ENCODE measurements at places on chromosomes 2 and 18. TPM values are rescaled to one million over a fixed set of nuclear protein-coding genes. Genes with fewer than 3 reads are reported as not detected.

The ACOXL gene
- total RNA-seq, result not detected

DNA sequence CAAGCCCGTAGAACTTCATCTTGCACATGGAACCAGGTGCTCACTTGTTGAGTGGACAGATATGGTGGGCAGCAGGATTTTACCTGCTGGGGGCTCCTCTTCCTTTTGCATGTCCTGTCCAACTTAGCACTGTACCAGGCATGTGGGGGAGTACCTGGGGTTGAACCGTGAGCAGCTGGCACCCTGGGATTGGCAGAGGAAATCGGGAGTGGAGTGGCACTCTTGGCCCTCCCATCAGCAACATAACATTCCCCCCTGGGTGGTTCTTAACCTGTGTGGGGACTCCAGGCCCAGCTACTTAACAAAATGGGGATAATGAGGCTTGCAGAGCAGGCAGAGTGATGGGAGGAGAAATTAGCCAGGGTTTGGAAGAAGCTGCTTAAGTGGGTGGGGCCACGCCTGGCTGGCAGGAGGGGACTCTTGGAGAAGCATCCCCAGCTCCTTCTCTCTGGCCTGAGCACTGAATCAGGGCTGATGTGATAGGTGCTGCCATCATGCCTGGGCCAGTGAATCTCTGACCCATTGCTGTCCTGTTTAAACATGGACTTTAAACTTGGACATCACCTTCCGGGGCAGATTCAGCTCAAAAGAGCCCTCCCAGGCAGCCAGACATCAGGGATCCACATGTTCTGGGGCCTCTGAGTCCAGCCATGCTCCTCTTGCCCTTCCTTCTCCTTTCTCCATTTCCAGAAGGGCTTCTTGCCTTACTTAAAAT lies 15.5 kb downstream of the FOSL2 start:
- peak; percentile 29 for DNase-seq

- DNase-seq, result no peak
Observed at GRCh38 chr18:22427822-22428549, 10.3 kb upstream of the CTAGE1 start.

- no peak for DNase-seq
Observed at GRCh38 chr18:77146249-77147080, 13.9 kb upstream of the MBP start.

The NOL4 gene
- total RNA-seq, result 0.67 TPM

GRCh38 chr2:185279999-185280398 lies 458.6 kb upstream of the FSIP2 start:
- DNase-seq, result no peak

DNA sequence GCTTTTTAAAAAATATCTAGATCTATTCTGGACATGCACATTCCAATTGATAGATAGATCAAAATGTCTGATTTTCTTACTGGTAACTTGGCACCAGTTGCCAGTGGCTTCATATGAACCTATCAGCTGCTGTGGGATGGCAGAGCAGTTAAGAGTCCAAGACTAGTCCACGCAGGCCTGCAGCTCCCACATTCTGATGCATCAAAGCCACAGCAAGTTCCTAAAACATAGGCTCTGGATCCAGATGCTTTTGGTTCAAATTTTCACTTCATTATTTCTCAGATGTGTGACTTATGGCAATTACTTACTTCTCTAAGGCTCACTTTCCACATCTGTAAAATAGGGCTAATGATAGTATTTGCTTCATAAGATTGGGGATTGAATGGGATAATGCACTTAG lies 48.0 kb upstream of the CYP1B1 start:
- DNase-seq, result no peak

The AQP12B gene
- total RNA-seq, result not detected

DNA sequence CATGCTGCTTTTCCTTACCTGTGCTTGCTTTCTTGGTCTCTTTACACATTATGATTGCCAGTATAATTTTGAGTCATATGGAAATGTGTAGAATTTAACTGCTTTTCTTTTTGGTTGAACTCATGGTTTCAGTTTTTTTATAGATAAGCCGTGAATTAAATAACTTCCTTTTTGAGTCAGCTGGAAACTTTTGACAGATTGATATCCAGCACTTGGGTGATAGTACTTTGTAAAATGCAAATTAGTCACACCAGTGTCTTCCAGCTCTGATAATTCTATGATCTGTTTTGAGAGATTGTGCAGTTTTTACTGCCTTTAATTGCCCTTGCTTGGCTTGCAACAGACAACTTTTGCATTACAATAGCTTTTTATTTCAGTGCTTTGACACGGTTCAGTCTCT lies 86.4 kb downstream of the NCOA1 start:
- DNase-seq, result no peak

DNA sequence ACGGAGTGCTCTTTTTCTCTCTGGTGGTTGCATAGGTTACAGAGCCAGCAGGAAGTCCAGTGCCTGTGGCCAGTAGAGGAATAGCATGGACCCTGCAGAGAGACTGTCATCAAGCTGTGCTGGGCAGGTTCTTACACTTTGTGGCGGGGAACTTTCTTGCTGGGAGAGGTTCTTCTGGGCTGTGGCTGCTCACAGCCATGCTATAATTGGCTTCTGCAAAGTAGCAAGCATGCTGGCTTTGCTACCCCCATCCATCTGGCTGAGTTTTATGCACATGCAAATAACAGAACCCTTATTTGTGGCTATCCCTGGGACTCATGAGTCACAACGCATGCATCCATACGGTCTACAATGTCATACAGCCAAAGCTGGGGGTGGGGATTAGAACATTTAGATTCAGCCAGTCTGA lies 68.9 kb downstream of the PLCL1 start:
- peak; percentile 76 for DNase-seq

- no peak for DNase-seq
Observed at GRCh38 chr2:189444322-189444721, 3.0 kb downstream of the WDR75 start.

DNA sequence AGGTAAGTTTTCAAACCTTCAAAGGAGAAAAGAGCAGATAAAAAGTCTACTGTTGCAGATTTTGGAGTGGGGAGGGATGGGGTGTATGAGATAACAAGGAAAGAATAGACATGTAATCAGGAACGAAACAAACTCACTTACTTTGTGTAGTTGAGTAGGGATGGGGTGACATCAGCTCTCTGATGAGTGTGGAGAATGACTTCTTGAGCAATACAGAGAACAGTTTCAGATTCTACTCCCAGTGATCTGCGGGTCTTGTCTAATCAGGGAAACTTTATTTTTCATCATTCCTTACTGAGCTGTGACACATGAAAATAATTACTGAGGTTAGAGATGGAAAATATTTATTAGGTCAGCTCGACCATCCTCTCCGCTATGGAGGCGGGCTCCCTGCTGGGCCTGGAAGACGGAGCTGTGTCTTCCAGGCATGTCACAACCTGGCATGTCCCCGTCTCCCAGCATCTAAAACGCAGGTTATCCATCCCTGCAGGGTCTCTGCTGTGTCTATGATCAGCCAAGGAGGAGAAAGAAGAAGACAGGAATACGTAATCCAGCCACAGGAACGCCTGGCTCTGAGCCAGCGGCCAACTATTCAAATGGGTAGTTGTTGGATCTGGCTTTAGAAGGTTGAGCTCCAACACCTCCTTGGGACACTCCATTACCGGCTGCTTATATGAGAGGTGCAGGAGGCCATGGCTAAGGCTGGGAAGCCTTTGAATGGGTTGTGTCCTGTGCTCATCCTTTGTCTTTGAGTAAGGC lies 99.0 kb upstream of the SATB2 start:
- DNase-seq, result no peak

GRCh38 chr2:71688530-71688929 lies 235.2 kb downstream of the DYSF start:
- no peak for DNase-seq

The COL4A3 gene
- total RNA-seq, result 1.6 TPM

The IL36B gene
- total RNA-seq, result not detected

GRCh38 chr2:172461591-172462372 lies 34.4 kb downstream of the ITGA6 start:
- peak; percentile 89 for DNase-seq

DNA sequence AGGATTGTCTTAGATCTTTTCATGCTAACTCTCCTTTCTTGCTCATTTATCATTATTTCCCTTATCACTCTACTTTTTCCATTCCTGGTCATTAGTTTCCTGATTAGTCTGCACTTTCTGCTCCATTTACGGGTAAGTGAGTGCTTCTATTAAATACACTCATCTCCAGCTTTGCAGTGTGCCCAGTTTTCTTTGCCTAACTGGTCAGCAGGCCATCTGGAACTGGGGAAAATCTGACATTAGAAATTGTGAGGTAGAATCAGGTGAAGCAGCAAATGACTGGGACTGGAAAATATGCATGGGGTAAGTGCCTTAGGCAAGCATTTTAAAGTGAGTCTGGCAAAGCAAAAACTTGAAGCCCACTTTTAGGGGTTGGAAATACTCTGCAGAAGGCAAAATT lies 29.2 kb downstream of the G6PC2 start:
- no peak for DNase-seq

The COL3A1 gene
- total RNA-seq, result 180 TPM

DNA sequence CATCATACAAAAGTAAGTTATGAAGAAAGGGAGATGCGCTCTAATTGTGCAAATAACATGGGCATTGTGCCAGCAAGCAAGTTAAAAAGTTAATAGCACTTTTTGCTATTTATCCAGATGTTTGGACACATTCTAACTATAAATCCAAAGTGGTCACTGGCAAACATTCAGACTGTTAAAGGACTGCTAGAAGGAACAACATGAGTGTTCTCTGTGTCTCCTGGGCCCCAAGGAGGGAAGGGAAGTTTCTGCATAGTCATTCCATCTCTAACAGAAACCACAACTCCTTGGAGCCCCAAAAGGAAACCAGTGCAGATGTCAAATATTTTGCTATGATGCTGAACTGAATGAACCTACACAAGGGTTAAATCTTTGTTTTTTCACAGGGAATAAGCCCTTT lies 213.3 kb upstream of the HNRNPA3 start:
- DNase-seq, result no peak

DNA sequence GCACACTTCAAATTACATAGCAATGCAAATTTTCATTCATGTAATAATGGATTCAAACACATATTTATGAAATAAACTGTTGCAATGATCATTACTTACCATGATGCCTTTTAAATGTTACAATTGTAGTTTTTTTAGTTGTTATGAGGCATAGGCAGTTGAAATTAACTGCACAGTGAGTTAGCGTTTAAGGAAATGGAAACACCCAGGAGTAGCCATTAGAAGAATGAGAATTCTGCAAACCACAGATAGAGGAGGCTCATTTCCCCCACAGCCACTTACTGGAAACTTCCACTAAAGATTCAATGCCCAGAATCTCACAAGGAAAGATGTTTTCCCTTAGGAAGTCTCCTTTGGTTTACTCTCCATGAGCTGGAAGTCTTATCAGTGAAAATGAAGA lies 8.4 kb downstream of the ARL4C start:
- no peak for DNase-seq

DNA sequence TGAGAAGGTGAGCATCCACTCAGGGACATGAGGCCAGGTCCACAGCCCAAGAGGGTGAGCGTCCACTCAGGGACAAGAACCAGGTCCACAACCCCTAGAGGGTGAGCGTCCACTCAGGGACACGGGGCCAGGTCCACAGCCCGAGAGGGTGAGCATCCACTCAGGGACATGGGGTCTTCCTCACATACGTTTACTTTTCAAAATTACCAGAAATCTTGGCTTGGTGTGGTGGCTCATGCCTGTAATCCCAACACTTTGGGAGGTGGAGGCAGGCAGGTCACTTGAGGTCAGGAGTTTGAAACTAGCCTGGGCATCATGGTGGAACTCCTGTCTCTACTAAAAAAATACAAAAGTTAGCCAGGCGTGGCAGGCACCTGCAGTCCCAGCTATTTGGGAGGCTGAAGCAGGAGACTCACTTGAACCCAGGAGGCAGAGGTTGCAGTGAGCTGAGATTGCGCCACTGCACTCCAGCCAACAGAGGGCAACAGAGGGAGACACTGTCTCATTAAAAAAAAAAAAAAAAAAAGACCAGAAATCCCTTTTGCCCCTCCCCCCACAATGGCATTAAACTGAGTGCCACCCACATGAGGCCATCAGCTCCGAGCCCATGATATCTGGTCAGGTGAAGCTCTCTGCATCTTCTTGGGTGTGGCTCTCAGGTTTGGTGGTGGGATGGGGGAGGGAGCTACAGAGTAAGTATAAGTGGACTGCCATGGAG lies 9.0 kb upstream of the MBP start:
- no peak for DNase-seq

- no peak for DNase-seq
Observed at GRCh38 chr2:224017957-224018356, 21.1 kb downstream of the SERPINE2 start.

GRCh38 chr2:5690718-5691220 lies 1.4 kb upstream of the SOX11 start:
- DNase-seq, result no peak

The SLC8A1 gene
- 906 TPM for total RNA-seq

- DNase-seq, result no peak
Observed at GRCh38 chr2:237232166-237232565, 146.5 kb downstream of the COPS8 start.

DNA sequence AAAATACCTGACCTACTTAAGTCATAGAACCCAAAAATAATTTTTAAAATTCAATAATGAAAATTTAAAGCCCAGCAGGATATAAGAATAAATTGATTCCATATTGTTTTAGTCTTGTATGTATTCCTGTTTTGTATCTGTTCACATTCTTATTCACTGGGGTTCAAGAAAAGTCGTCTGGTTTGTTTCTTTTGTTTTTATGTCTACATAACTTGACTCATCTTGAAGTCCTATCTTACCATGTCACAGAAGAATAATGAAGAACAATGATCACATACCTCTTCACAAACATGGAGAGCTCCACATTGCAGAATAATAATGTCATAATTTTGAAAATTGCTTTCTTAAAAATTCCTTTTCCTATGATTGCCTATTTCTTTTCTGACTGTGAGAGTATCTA lies 43.4 kb upstream of the LRP1B start:
- no peak for DNase-seq

The CDK15 gene
- 0.22 TPM for total RNA-seq

DNA sequence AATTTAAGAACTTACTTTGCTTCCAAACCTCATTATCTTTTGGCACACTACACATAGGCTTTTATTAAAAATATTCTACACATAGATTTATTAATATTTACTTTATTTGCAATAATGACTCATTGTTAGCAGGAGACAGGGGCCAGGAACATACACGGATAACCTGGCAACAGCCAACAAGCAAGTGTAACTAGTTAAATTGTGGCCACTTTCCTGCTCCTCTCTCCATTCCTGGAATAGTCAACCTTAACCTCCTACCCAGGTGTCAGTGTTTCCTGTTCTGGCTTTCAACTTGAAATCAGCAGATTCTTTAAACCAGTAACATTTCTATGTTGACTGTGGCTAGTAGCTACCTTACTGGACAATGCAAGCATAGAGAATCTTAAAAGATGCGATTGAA lies 26.5 kb downstream of the ACVR1 start:
- DNase-seq, result no peak

The DNAH7 gene
- total RNA-seq, result 0.32 TPM

The NDC80 gene
- total RNA-seq, result 0.57 TPM

- DNase-seq, result no peak
Observed at GRCh38 chr2:122525336-122525735, 769.9 kb downstream of the TSN start.

DNA sequence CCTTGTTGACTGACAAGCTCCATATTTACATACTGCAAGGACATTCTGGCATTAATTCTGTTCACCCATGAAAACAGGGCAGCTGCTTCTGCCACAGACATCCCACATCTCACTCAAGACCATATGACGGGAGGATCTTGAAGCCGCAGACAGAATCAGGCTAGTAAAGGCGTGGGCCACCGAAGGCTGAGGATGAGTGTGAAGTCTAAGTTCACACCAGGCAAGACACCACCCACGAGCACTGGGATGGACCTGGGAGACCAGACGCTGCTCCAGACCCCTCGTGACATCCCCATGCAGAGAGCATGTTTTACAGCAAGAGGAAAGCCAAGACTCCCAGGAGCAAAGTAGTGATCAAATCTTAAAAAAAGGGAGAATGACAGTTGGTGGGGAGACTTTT lies 3.2 kb downstream of the FHL2 start:
- peak; percentile 69 for DNase-seq

All from cardiac septum (tissue), 1 donor.